ENCODE measurements at places on chromosomes 4 and X.

- no peak for DNase-seq
Observed at GRCh38 chr4:117893207-117893606, 141.1 kb upstream of the NDST3 start.

DNA sequence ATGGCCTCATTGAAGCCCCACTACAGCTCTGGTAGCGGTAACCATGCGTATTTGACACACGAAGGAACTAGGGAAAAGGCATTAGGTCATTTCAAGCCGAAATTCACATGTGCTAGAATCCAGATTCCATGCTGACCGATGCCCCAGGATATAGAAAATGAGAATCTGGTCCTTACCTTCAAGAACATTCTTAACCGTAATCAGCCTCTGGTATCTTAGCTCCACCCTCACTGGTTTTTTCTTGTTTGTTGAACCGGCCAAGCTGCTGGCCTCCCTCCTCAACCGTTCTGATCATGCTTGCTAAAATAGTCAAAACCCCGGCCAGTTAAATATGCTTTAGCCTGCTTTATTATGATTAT, 876 bp downstream of the HPRT1 start:
- no peak for DNase-seq

DNA sequence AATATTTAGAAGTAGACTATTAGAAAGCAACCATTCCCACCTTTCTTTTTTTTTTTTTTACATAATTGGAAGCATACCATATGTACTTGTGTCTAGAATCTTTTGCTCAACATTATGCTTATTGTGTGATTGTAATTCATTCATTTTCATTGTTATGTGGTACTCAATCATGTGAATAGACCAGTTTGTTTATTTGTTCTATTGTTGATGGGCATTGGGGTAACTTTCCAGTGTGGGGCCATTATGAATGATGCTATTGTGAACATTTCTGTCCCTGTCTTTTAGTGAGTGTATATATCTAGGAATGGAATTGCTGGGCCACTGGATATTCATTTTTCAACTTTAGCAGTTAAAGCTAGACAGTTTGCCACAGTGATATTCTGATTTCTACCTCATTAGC, 62.5 kb upstream of the MCUB start:
- DNase-seq: no peak

- no peak for DNase-seq
Observed at GRCh38 chrX:94123062-94123461, 449.1 kb downstream of the FAM133A start.

DNA sequence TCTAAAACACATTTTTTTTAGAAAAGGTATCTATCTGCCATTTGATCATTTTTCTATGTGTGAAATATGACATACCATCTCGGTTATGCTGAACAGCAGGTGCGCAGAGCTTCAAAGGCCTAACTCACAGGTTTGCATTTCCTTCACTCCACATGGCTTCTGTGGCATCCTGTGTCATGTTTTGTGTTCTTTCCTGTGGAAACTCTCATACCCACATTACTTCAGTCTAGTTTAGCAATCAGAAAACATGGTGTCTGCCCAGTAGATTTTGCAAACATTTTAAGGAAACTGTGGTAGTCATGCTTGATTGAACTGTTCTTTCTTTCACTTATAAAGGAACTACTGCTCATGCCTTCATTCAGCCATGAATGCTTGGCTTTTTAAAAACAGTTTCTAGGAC, 11.3 kb upstream of the ARAP2 start:
- DNase-seq: peak; percentile 73

- DNase-seq: no peak
Observed at GRCh38 chr4:7655511-7656243, 220.9 kb upstream of the PSAPL1 start.

DNA sequence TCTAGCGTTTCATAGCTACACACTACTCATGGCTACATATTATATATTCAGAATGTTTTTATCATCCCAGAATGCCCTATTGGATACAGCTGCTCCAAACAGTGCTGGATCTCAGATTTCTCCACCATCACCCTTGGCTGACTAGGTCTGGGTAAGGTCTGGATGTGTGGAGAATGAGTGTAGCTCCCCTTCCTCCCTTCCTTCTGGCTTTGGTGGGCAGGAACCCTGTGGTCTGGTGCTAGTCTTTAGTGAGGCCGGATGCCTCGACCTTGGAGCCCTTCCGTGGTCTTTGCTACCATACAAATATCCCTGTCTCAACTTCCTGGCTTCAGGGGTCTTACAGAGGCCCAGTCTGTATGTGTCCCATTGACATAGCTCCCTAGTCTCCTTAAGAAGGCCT, 52.1 kb upstream of the KDR start:
- no peak for DNase-seq

DNA sequence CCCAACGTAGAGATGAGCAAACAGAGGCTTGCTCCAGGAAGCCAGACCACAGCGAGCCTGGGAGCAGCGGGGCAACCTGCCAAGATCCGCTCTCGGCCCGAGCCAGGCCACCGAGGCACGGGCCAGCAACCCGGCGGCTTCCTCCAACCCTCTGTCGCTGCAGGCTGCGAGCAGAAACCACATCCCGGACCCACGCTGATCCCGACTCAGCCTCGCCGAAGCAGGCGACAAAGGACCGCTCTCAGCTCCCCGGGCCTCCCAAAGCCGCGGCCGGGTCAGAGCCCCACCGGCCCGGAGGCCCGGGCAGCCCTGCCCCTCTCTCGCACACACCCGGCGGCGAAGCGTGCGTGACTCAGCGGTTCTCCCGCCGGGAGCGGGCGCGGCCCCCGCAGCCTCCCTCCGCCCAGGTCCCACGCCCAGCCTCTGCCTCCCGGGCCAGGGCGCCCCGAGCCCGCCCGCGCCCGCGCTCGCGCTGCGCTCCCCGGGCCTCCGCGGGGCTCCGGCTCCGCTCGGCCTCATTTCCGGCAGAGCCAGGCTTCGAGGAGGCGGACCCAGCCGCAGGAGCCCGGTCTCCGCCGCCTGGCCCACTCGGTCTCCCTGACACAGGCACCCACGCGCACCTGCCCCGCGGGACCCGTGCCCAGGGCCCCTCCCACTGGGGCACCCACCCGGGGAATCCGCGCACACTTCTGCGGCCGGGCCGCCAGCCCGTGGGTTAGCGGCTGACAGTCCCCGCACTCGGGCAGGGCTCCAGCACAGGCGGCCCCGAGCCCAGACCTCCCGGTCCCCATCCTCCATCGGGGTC, 1.7 kb downstream of the PPP2R2C start:
- peak; percentile 23 for DNase-seq

DNA sequence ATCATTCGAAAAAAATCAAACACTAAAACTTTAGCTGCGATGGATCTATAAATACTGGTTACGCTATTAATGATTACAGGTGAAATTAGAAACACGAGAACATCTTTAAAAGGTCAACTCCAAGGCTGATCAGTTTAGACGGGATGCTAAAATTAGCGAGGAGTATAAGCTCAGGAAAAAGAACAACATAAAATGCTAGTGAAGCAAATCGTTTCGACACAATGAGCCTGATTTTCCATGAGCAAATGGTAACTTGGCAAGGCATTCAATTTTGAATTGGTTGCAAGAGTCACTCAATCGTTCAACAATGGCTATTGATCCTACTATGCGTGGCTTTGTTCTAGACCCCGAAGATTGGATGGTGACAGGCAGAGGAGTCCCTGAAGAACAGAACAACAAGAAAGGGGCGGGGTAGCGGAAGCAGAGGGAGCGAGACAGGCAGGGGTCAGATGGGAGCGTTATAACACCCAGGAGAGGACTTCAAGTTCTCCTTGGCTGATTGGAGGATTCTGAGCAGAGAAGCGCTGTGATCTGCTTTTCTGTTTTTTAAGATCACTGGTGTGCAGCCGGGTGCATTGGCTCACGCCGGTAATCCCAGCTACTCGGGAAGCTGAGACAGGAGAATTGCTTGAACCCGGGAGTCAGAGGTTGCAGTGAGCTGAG, 146.5 kb downstream of the RBM47 start:
- no peak for DNase-seq

GRCh38 chr4:10703156-10703555, 18.6 kb upstream of the CLNK start:
- no peak for DNase-seq

GRCh38 chr4:37439809-37440474, 195.4 kb downstream of the NWD2 start:
- no peak for DNase-seq

DNA sequence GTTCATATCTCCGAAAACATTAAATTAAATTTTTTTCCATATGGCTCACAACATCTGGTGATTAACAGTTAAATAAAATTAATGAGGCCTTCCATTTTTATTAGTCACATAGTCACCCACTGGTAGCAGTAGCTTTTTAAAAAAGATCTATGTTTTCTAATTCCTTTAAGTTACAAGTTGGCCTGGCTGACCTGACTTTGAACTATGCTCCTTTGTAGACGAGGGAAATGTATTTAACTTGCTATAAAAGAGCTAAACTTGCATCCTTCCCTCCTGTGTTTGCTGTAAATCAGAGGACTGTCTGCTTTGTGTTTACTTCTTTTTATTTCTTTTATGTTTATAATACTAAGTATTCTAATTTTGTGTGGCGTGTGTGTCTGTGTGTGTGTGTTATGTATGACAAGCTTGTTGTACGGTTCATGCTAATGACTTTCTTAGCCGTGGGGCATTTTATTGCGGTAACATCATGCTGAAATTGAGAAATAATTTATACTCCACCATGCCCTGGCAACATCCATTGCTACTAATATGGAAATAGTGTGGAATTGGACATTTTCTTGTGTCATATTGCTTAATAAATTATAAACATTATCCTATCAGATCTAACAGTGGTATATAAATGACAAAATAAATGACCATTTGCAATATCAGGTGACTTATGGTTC, 241.7 kb downstream of the SNCA start:
- DNase-seq: no peak

GRCh38 chrX:1909419-1910206, 294.8 kb downstream of the ASMT start:
- DNase-seq: no peak

GRCh38 chrX:40457406-40457805, 123.4 kb upstream of the ATP6AP2 start:
- no peak for DNase-seq

- no peak for DNase-seq
Observed at GRCh38 chr4:39820186-39820585, 122.2 kb downstream of the UBE2K start.

DNA sequence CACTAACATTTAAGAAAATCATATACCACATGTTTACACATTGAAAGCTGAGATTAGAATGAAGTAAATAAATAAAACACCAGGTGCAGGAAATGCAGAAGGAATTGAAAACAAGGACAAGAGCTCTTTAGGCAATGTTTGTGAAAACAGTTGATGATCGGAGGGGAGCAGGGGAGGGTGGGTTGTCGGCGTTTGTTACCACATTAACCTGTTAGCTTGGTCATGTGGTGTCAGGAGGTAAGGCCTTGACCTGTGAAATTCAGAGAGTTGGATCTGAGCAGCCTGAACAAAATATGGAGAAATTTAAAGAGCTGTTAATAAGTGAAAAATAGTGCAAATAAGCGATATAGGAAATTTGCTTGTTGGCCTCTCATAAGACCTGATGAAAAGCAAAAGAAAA, 759.9 kb downstream of the PDHA2 start:
- no peak for DNase-seq

DNA sequence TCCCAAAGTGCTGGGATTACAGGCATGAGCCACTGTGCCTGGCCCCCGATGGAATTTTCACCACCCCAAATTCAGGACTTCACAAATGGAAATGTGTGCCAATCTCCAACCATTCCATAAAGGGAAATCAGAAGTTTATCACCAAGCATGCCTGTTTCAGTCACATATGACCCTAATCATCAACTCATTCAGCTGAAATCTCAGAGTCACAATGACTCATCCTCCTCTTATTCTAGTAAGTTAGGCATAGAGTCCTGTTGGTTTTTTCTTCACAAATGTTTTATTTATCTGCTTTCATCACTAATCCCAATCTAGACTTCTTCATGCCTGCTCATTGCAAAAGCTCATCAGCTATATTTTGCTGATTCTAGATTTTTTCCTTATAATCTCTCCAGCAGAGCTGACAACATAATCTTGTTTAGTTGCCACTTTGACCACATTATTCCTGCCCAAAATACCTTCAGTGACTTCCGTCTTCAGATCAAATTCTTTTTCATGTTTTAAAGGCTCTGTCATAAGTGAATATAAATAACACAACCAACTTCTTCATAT, 83.3 kb downstream of the SLC7A11 start:
- DNase-seq: no peak

GRCh38 chr4:140054861-140055260, 99.1 kb downstream of the MAML3 start:
- no peak for DNase-seq

GRCh38 chr4:145154573-145154972, 25.8 kb downstream of the OTUD4 start:
- no peak for DNase-seq

- no peak for DNase-seq
Observed at GRCh38 chr4:10344824-10345223, 112.4 kb downstream of the ZNF518B start.

- no peak for DNase-seq
Observed at GRCh38 chr4:82626251-82626868, 64.6 kb upstream of the TMEM150C start.

GRCh38 chr4:139887962-139888735, 222.5 kb downstream of the MGST2 start:
- no peak for DNase-seq

DNA sequence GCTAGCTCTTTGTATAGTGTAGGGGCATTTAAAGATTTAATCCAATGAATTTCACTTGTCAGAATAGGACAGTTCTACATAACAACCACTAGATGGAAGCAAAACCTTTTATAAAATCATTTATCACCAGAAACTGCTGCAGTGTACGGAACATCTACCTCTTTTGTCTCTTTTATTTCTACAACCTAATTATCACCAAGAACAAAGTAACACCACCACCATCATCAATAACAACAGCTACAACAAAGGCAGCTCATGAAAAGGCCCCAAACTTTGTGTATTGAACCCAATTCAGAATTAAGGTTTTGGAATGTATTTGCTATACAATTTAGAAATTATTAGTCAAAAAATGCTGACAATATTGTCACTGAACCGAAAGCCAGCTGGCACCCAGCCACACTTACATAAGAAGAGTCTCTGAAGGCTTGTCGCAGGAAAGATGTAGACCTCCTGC, 260.9 kb upstream of the RPS6KA3 start:
- no peak for DNase-seq

- DNase-seq: no peak
Observed at GRCh38 chr4:138030375-138030774, 211.8 kb downstream of the SLC7A11 start.

- DNase-seq: no peak
Observed at GRCh38 chrX:86830685-86831084, 682.4 kb downstream of the DACH2 start.

All from activated CD4-positive, alpha-beta T cell treated with anti-CD3 and anti-CD28 coated beads for 36 hours (primary cell).